ENCODE measurements at places on chromosomes 4 and X. TPM values are rescaled to one million over a fixed set of nuclear protein-coding genes. Genes with fewer than 3 reads are reported as not detected.

- no peak overlapping the region for H3K4me3 ChIP-seq
- no peaks in the 10 kb centered on the region for H3K36me3 ChIP-seq
- DNase-seq, result no peak
- no peaks in the 10 kb centered on the region for H3K4me1 ChIP-seq
- no peaks in the 10 kb centered on the region for H3K27me3 ChIP-seq
These were observed 17.8 kb downstream of the ZCCHC4 start for GRCh38 chr4:25330335-25330734.

DNA sequence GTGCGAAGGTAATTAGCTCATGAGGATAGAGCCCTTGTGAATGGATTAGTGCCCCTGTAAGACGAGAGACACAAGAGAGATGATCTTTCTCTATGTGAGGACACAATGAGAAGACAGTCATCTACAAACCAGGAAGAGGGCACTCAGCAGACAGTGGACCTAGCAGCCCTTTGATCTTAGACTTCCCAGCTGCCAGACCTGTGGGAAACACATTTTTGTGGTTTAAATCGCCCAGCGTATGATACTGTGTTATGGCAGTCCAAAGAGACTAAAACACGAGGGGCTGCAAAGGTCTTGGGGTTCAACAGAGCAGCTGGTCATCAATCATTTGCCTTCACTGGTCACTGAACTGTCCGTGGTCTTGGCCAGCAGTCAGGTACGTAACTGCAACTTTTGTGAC, 9.2 kb upstream of the SYNPO2 start:
- no peak overlapping the region for H3K4me3 ChIP-seq
- no peaks in the 10 kb centered on the region for H3K36me3 ChIP-seq
- no peak overlapping the region for H3K27ac ChIP-seq
- DNase-seq, result no peak
- no peaks in the 10 kb centered on the region for H3K4me1 ChIP-seq

DNA sequence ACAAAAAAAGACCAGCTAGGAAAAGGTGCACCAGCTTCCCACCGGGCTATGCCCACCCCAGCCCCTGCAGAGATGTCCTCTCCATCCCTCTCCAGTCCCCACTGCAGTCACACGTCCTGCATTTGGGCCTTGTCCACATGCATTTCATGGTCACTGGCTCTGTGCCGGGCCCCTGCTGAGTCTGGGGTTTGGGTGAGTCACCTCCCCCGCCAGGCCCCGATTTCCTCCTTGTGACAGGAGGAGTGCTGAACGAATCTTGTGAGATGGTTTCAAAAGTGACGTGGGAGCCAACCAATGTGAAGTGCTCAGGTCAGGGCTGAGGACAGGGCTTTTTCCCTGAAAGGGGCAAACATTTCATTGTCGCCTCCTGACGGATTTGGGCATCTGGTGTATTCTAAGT, 7.1 kb downstream of the CPZ start:
- no peaks in the 10 kb centered on the region for H3K27me3 ChIP-seq

GRCh38 chr4:147160908-147161513, 215.3 kb upstream of the TTC29 start:
- H3K4me1 ChIP-seq, result no peaks in the 10 kb centered on the region
- peak; percentile 40 for DNase-seq
- no peaks in the 10 kb centered on the region for H3K36me3 ChIP-seq

DNA sequence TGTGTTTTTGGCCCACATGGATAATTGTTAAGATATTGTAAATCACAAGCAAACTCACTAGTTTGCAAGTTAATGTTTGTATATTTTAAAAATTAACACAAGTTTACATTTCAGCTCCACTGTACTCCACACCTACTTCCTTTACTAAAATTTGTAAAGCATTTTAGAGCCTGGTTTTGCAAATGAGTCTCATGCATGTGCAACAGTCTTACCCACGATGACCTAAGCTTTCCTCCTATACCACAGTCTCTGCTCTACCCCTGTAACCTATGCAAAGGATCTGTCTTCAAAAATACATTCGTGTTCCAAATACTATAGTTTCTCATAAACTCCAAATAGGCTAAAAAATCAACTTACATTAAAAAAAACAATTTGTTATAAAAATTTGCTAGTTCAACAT, 10.2 kb downstream of the BDH2 start:
- H3K36me3 ChIP-seq, result no peaks in the 10 kb centered on the region
- no peak overlapping the region for H3K4me3 ChIP-seq
- DNase-seq, result no peak

DNA sequence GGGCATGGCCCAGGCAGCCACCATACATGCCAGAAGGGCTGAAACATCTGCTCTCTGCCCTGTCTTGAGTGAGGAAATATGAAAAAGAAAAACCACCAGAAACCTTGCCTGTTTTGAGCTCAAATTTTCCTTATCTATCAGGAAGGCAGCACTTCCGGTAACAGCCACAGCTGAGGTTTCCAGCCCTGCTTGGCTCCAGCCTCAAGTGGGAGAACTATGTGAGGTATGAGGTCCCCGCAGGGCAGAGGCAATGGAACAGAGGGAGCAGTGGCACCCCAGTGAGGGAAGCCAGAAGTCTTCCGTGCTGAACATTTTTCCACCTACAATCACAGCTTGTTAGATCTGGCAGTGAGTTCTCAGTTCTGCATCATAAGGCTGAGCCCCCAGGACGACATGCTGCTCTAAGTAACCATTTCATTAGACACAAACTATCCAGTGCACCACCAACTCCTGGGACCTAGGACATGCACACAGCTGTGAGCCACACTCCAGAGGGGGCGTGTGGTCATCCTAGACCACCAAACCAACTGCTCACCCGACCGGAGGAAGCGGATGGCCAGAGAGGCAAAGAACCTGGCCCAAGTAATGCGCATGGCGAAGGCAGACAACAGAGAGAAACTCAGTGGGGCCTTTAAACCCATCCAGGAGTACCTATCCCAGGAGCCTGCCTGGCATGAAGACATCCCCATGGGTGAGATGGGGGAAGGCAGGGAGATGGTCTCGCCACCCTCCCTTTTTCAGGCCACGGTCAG, 22.6 kb downstream of the WDR1 start:
- peaks cover 6% of the 10 kb centered on the region for H3K4me1 ChIP-seq
- H3K4me3 ChIP-seq, result no peak overlapping the region
- H3K27me3 ChIP-seq, result no peaks in the 10 kb centered on the region
- DNase-seq, result no peak
- H3K36me3 ChIP-seq, result peaks cover 2% of the 10 kb centered on the region
- H3K27ac ChIP-seq, result peak overlapping the region; percentile 57

DNA sequence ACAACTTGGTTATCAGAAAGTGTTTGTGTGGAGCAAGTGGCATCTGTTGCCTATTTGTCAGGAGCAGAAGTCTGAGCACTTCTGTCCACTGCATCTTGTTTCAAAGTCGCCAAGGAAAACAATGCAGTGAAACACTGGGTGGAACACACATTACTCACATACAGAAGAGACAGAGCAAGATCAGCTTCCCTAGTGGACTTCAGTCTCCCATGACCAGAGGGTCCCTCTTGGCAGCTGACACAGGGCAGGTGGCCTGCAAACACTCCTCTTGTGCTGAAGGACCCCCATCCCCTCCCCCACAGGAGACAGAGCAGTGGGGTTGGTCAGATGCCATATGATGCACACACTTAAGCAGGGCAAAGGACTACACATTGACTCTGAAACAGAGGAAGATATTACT, 3.6 kb upstream of the BBS12 start:
- no peaks in the 10 kb centered on the region for H3K27me3 ChIP-seq
- no peaks in the 10 kb centered on the region for H3K36me3 ChIP-seq
- no peak overlapping the region for H3K4me3 ChIP-seq
- H3K27ac ChIP-seq, result no peak overlapping the region
- DNase-seq, result no peak

- no peak overlapping the region for H3K27ac ChIP-seq
- DNase-seq, result no peak
- H3K36me3 ChIP-seq, result no peaks in the 10 kb centered on the region
- no peak overlapping the region for H3K4me3 ChIP-seq
- H3K4me1 ChIP-seq, result no peaks in the 10 kb centered on the region
These were observed 238.3 kb downstream of the KCNIP4 start for GRCh38 chr4:21710179-21710835.

- no peaks in the 10 kb centered on the region for H3K27me3 ChIP-seq
- no peak overlapping the region for H3K27ac ChIP-seq
- H3K4me3 ChIP-seq, result no peak overlapping the region
These were observed 63.0 kb upstream of the ZXDB start for GRCh38 chrX:57528670-57529255.

DNA sequence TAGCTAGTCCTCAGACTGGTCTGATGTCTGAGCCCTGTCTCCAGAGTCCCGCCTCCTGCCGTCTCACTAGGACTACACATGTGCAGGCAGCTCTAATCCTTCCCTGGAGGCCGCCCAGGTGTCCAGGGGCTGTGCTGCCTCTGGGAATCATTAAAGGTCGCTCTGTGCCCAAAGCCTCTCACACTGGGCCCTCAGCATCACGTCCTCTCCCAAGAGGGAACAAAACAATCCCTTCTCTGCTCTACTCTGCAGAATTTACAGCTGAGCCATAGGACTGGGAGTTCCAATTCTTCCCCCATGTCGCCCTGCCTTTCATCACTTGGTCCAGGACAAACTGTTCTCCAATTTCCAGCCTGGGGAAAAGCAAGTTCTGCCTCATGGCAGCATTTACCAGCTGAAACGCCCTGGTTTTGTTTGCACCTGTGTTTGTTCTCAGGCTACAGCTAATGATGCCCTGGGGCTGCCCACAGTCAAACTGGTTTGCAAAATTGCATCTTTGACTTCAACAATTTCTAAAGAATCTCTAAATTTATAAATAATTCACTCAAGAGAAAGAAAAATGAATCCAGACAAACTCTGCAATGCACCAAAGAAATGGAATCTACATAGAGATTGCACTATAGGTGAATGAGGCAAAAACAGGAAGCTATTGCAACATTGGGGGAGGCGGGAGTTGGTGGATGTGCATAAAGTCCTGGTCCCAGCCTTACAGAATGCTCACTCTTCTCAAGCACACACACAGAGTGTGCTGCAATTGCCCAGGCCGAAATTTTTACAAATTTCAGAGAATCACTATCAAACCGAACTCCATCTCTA, 7.2 kb upstream of the MRFAP1 start:
- peak; percentile 54 for DNase-seq
- H3K4me1 ChIP-seq, result peaks cover 6% of the 10 kb centered on the region
- peak overlapping the region; percentile 87 for H3K27ac ChIP-seq
- no peak overlapping the region for H3K4me3 ChIP-seq

DNA sequence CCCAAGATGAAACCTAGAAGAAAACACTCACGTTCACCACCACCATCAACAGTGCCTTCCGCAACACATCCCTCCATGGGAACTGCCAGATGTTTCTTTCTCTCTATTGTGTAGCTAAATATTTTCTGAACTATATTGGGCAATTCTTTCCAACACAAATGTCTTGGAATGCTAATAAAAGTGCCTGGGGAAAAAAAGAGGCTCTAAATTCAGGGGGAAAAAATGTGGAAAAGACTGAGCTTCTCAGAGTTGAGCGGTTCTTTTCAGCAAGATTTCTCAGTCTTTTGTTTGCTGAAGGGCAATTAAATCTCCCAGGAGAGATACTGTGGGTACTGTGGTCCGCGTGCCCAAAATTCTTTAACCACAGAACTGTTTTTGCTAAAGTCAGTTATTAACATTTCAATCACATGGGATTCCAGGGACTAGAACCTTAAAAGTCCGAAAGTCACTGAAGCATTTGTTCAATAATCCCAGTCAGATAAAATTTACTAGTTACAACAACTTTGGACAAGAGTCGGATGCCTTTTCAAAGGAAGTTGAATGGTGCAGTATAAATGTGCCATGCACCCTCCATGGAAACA, 51.9 kb upstream of the DHRSX start:
- no peaks in the 10 kb centered on the region for H3K36me3 ChIP-seq
- H3K4me3 ChIP-seq, result no peak overlapping the region
- peak overlapping the region; percentile 65 for H3K27ac ChIP-seq
- H3K4me1 ChIP-seq, result peaks cover 24% of the 10 kb centered on the region
- H3K27me3 ChIP-seq, result no peaks in the 10 kb centered on the region
- peak; percentile 72 for DNase-seq

DNA sequence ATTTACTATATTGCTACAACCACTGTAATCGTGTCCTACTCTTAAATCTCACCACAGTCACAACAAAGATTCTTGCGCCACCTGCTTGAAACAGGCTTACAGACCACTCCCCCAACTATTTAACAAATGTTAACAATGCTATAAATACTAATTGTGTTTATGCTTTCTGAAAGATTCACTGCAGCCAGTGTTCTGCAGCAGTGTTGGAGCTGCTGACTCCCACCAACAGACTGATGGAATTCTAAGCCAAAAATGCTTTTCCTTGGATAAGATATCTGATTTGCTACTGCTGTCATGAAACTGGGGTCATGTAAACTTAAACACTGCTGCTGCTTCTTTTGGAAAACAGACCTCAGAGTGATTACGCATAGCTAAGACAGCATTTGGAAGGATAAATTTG, 244.2 kb upstream of the MAB21L2 start:
- DNase-seq, result no peak
- H3K4me3 ChIP-seq, result no peak overlapping the region
- no peaks in the 10 kb centered on the region for H3K36me3 ChIP-seq

SOWAHD gene
- total RNA-seq, result 2.2 TPM

UPF3B gene
- total RNA-seq, result 18.4 TPM

CDKL2 gene
- total RNA-seq, result 1.9 TPM

SLC9B2 gene
- 22.1 TPM for total RNA-seq
